ENCODE measurements at places on chromosomes 4 and X. TPM values are rescaled to one million over a fixed set of nuclear protein-coding genes. Genes with fewer than 3 reads are reported as not detected.

GRCh38 chr4:40423735-40424134, 88.6 kb downstream of the CHRNA9 start:
- no peaks in the 10 kb centered on the region for H3K4me1 ChIP-seq
- no peak for DNase-seq
- H3K27me3 ChIP-seq: no peaks in the 10 kb centered on the region
- H3K27ac ChIP-seq: no peak overlapping the region

- DNase-seq: no peak
- no peak overlapping the region for H3K4me3 ChIP-seq
- no peaks in the 10 kb centered on the region for H3K27me3 ChIP-seq
- H3K36me3 ChIP-seq: no peaks in the 10 kb centered on the region
Observed at GRCh38 chr4:159129814-159130550, 27.1 kb downstream of the RAPGEF2 start.

DNA sequence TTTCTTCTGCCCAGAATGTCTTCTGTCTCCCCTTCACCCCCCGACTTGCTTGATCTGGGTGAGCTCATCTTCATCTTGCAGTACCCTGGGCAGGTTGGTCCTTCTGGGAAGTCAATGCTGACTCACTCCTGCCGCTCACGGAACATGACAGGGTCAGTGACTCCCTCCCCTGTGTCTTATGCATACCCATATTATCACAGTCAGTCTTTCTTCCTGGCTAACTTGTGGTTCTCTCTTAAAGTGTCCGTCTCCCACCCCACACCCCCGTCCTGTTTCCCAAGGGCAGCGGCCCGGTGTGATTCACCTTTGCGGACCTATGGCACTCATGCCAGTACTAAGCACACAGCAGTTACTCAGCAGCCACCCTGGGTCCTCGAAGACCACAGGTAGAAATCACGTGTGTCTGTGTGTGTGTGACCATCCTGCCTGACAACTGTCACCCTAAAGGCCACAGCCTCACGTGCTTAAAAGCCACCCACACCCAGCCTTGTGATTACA, 17.7 kb downstream of the IQSEC2 start:
- no peaks in the 10 kb centered on the region for H3K36me3 ChIP-seq
- no peak overlapping the region for H3K4me3 ChIP-seq
- H3K27ac ChIP-seq: no peak overlapping the region
- H3K4me1 ChIP-seq: peaks cover 21% of the 10 kb centered on the region

DNA sequence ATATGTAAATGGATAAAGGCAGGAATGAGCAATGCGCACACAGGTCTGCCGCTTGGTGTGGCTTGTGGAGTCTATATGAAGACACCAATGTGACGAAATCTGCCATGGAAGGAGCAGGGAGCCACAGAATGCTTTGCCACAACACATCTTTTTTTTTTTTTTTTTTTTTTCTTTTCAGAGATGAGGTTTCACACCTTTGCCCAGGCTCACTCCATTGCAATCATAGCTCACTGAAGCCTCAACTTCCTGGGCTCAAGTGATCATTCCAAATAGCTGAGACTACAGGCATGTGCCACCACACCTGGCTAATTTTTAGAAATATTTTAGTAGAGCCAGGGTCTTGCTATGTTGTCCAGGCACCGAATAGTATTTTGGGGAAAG, 17.4 kb upstream of the SLC34A2 start:
- H3K27me3 ChIP-seq: no peaks in the 10 kb centered on the region
- no peaks in the 10 kb centered on the region for H3K4me1 ChIP-seq
- H3K4me3 ChIP-seq: no peak overlapping the region
- H3K27ac ChIP-seq: no peak overlapping the region
- no peaks in the 10 kb centered on the region for H3K36me3 ChIP-seq

- no peaks in the 10 kb centered on the region for H3K36me3 ChIP-seq
- peak; percentile 82 for DNase-seq
- H3K4me3 ChIP-seq: peak within 1 kb of the TSS; percentile 91
- H3K27me3 ChIP-seq: no peaks in the 10 kb centered on the region
- H3K4me1 ChIP-seq: peaks cover 36% of the 10 kb centered on the region
Observed at GRCh38 chrX:118495061-118495921, at the start of gene DOCK11. Gene DOCK11, plus strand, starts transcription at chrX:118495815. Its CDS starts 157 bp downstream, at chrX:118495972.

Gene COL4A5
- not detected for total RNA-seq

Measured in CD4-positive, alpha-beta memory T cell (primary cell).